Cardiac atrium fibroblast (primary cell): ENCODE measurements at places on chromosomes 6 and 20. TPM values are rescaled to one million over a fixed set of nuclear protein-coding genes. Genes with fewer than 3 reads are reported as not detected.

The PTPRT gene
- 0.16 TPM in 1 of 2 replicates, not detected in the other for total RNA-seq

The SCP2D1 gene
- total RNA-seq: not detected in 2 replicates

The ARG1 gene
- not detected in 2 replicates for total RNA-seq

The COL12A1 gene
- total RNA-seq: 179 and 194 TPM in 2 replicates

The NMBR gene
- not detected in 2 replicates for total RNA-seq

The SGK2 gene
- total RNA-seq: not detected in 2 replicates

The DHX16 gene
- total RNA-seq: 24.0 and 29.4 TPM in 2 replicates

The OPRL1 gene
- total RNA-seq: 0.65 TPM in 1 of 2 replicates, not detected in the other

The RPP40 gene
- 13.8 and 16.2 TPM in 2 replicates for total RNA-seq

The TPBG gene
- 31.9 and 38.5 TPM in 2 replicates for total RNA-seq

The KIFC1 gene
- 6.0 and 6.8 TPM in 2 replicates for total RNA-seq

The MYB gene
- under 0.01 and 0.65 TPM in 2 replicates for total RNA-seq

The OR2H1 gene
- total RNA-seq: not detected in 2 replicates

The OR2H2 gene
- total RNA-seq: not detected in 2 replicates

The CDH4 gene
- total RNA-seq: 0.32 and 0.54 TPM in 2 replicates

The CRISP3 gene
- not detected in 2 replicates for total RNA-seq

The PRR18 gene
- total RNA-seq: not detected in 2 replicates

The SAPCD1 gene
- 0.54 TPM in 1 of 2 replicates, not detected in the other for total RNA-seq
